ENCODE measurements at places on chromosomes 1 and 21.

DNA sequence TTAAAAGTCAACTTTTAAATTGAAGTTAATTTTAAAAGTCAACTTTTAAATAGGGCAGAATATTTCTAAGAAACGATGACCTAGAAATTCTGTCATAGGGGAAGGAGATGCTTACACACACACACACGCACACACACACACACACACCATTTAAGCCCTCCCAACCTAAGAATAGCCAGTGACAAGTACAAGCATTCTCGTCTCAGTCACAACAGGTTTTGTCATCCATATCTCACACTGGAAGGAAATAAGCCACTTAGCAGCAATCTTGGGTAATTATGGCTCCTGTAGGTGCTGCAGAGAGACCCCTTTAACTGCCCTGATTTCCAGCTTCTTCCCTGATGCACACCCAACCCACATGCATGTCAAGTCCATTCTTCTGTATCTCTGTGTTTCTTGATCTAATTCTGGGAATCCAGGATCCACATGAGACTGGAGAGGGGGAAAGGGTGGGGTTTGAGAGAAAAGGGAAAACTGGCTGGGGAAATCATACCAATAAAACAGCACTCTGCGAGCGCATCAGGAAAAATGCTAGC, 338.1 kb downstream of the PAPPA2 start:
- no peak for DNase-seq

DNA sequence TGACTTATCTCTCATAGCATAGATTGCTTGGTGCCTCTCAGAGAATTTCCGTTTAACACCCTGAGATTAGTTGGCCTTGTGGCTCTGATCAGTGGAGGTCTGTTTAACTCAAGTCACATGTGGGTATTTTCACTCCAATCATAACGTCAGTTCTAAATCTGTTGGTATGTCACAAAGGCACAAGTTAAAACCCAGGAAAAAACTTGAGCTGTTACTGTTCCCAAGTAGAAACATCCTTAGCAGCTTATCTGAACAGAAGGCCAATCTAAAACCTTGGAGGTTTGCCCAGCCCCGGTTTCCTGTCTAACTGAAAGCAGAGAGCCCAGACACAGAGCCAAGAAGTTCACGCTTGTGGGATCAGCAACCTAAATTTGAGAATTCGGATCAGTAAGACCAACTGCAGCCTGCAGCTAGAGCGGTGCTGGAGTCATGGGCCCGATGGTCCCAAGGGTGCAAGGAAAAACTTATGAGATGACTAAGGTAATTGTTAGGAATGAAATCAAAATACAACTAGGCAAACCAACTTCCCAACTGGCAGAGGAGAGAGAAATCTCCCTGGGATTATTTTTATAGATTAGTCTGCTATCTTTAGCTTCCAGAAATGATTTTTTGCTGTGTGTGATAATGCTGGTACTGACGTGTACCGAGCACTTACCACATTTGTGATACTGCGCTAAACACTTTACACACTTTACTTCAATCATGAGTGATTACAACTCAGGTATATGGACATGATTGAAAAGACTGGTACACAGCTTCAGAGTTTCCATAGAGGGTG, 90.2 kb upstream of the C1orf21 start:
- DNase-seq = no peak

DNA sequence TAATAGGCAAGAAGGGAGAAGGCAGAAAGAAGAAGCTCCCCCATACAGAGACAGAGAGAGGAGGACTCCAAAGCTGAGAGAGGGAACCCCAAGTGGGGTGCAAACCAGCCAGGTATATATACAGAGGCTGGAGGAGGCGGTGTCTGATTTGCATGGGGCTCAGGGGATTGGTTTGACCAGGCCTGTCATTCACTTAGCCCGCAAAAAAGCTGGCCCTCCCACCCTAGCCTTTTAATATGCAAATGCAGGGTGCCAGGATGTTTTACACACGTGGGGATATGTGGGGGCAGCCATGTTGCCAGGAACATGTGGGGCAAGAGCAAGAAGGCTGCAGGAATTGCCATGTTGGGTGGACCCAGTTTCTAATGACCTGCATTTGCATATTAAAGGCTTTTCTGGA, 37.0 kb upstream of the TENT5B start:
- no peak for DNase-seq

- DNase-seq = peak; percentile 66
These were observed 128.3 kb downstream of the CASZ1 start for GRCh38 chr1:10667861-10668761.

- no peak for DNase-seq
These were observed 27.5 kb upstream of the PRKACB start for GRCh38 chr1:84116558-84116957.

- no peak for DNase-seq
These were observed 34.1 kb downstream of the CLCA1 start for GRCh38 chr1:86502721-86503405.

- DNase-seq = no peak
These were observed 105.9 kb upstream of the KCNK2 start for GRCh38 chr1:214976665-214977064.

DNA sequence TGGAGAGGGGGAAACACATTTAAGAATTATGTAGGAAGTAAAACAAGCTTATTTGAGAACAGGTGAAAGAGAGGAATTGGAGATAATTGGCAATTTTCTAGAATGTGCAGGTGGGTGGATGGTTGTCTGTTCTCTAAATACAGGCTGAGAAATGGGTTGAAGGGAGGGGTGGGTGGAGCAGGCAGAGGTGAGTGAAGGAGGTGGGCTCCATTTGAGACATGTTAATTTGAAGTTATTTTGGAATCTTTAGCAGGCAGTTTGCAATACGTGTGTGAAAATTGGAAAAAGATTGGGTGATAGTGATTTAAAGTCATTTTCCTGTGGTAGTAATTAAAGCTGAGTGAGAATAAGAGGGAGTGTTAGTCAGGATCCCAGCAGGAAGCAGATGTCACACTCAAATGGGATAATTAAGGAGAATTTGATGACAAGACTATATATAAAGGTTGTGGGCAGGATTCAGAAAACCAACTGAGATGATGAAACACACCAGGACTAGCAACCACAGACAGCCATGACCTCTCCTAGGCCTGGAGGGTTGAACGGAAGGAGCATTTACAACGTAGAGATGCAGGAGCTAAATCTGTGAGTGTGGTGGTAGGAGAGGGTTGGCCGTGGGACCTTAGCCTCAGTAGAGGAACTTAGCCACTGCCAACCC, 40.6 kb downstream of the CHRM3 start:
- DNase-seq = no peak

DNA sequence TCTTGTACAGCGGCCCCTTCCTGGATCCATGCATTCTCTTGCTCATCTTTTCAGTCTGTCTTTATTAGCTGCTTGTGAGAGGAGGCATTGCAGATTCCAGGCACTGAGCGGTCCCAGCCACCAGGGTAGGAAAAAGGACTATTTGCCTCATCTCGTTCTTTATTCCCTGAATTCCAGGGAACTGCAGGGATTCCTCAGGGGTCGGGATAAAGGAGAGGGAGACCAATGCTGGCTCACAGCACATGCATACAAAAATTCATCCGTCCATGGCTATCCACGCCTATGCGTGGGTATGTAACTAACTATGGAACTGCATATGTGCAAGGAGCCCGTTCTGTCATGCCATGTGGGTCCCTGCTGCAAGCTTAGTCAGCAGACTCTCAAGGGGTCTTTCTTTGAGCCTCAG, 879 bp upstream of the PLPPR5 start:
- DNase-seq = no peak

DNA sequence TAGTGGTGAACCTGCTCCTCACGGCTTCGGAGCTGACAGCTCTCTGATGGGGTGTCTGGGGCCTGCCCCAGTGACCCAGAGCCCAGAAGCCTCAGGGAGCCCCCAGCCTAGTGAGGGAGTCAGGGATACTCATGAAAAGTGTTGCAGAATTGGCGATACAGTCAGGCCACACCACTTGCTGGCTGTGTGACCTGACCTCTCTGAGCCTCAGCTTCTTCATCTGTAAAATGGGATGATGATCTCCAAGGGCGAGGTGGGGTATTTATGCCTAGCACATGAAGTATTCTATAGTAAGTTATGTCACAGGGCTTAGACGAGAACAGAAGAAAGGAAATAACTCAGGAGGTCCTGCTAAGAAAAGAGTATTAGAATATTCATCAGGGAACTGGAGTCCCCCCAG, 1.6 kb downstream of the TMEM51 start:
- no peak for DNase-seq

- peak; percentile 23 for DNase-seq
These were observed 56.7 kb downstream of the PRDM2 start for GRCh38 chr1:13756557-13757315.
